Kasumi-1 (cell line): ENCODE measurements at places on chromosomes 7 and 10.

- no peak for DNase-seq
Measured at GRCh38 chr7:82194016-82194643, 249.4 kb downstream of the CACNA2D1 start.

- no peak for DNase-seq
Measured at GRCh38 chr10:102141583-102142107, 8.8 kb downstream of the PPRC1 start.

DNA sequence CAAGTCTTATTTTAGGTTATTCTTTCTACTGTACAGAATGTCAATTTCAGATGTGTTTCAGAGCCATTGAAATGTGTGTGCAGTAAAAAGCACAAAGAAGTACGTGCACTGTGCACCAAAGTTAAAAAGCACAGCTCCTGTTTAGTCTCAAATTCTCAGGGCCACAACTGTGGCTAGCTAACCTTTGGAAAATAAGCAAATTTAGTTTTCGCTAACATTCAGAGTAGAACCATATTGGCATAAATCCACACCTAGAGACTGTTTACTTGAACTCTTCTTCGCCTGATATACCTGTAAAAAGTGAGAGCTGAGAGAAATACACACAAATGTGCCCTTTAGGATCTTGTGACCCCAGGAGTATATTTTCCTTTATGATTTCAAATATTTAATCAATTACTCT lies 353.9 kb downstream of the TFEC start:
- DNase-seq, result no peak

DNA sequence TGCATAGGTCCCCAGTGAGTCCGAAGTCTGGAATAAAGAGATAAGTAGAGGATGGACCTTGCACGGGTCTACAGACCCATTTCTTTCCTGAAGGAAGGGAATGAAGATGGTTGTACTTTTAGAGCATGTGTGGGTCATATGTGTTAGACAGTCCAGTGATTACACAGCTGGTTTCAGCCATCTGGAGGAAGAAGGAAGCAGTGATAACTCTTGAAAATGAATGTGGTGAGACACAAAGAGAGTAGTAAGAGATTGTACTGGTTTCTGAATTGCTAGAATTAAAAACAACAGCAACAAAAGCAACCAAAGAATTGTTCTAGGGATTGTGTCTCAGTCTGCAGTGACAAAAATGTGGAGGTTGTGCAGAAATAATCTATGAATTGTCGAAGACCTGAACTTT lies 258.9 kb downstream of the SUGCT start:
- no peak for DNase-seq

DNA sequence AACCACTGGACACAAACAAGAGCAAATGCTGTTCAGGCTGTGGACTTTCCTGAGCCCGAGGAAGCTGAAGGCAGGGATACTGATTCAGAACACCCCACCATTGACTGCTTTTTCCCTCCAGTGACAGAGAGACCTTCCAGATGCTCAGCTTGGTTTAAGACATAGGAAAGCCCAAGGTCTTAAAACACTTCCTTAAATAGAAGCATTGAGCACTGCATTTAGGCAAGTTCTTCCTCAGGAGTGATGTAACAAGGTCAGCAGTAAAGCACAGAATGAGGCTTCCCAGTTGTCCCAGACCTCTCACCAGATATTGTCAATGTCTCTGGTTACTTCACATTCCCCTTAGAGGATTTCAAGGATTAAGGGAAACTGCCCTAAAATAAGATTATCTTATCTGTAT lies 19.6 kb upstream of the CDCA7L start:
- peak; percentile 64 for DNase-seq

DNA sequence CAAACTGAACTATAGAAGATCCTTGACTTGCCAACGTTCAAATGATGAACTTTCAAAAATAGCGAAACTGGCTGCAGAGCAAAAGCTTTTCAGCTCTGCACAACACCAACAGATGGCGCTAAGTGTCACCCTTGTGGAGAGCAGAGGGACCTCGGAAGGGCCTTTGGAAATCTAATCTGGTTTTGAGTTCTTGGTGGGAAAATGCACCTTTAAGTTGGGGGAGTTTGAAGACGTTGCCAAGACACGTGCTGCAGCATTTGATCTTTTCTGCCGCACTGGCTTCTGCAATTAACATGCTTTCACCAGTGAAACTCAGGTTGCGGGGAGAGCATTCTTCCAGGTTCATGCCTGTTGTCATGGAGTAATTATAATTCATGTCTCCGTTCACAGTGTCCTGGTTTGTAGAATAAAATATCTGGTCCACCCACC lies 26.3 kb upstream of the WDR11 start:
- DNase-seq, result peak; percentile 42

- no peak for DNase-seq
Measured at GRCh38 chr7:96093435-96093834, 228.5 kb downstream of the SLC25A13 start.

DNA sequence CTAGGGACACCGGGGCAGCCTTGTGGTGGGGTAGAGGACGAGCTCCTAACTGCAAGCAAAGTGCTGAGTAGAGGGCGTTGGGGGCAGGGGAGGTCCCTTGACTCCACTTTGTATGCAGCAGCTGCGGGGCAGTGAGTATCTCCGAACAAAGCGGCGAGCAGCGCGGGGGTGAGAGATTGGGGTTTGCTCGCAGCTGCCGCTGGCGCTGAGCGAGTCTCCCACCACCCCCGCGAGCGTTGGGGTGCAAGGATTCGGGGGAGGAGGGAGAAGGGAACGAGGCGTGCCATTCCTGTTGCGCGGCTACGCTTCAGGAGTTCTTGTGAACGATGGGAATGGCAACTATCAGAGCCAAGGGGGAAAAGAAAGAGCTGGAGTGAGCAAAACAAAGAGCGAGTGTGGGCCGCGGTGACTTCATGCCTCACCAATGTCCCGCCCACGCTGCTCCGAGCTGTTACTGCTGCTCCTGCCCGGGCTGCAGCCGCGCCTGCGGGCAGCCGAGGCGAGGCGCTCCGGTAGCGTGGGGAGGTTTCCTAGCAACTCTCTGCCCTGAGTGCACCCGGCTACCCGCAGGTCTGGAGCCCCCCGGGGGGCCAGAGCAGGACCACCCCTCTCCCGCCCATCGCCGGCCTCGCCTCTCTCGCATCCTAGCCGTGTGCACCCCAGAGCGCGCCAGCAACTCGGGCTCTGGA lies at the start of gene ITGB8:
ITGB8 (plus strand) TSS at position 662 of the 689 bp plus-strand sequence. CDS start 907 bp downstream, outside the sequence.
- DNase-seq, result no peak

- no peak for DNase-seq
Measured at GRCh38 chr7:132871419-132871818, 210.5 kb downstream of the CHCHD3 start.

DNA sequence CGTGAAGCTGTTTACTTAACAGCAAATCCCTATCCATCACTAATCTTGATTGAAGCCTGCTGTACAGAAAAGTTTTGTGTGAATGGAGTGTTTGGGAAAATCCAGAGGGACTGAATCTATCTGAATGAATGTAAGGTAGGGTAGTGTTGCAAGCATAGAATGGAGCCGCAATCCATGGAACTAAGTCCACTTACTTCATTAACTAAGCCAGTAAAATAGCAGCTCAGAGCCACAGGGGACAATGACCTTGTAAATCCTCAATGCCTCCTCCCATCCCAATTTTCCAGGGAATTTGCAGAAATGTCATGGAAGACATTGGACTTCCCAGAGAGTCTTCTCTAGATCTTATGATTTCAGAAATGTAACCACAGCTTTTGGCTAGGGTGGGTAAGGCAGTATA lies 15.2 kb downstream of the TBATA start:
- no peak for DNase-seq

- DNase-seq, result no peak
Measured at GRCh38 chr10:688312-689120, 952 bp downstream of the DIP2C start.

DNA sequence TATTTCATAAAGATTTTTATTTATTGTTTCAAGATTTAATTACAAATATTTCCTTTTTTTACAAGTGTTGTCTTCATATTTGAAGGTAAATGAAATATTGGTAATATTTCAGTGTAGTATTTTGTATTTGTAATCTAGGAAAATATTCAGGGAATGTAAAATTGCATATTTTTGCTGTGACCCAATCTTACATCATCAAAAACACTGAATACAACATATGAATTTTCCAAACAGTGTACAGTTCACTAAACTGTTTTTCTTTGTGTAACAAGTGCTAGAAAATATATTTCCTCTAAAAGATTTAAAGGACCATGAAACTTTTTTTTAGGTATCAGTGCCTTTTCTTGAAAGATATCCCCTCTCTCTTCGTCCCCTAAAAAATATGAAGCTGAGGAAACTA lies 251.9 kb upstream of the KCND2 start:
- no peak for DNase-seq

- no peak for DNase-seq
Measured at GRCh38 chr7:74725840-74726239, 48.0 kb upstream of the NCF1 start.

DNA sequence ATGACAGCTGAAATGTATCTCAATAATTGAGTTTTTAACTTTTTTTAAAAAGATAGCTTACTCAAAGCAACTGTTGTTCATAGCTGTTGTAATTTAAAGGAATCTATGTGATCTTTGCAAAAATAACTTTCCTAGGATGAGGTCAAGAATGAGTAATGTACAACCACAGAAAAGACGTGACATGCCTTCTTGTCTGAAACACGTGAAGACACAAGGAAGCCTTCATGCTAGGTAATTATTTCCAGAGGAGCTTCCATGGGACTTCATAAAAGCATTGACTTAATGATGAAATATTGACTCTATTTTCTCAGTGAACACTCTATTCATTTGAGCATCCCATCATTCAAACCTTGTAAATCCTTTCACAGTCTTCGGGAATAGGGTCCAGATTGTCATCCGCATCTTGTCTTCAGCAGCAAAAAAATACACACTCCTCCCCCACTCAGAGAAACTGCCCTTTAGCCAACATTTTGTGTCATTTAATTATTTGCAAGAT lies 528.0 kb downstream of the NRG3 start:
- no peak for DNase-seq

- DNase-seq, result no peak
Measured at GRCh38 chr7:83159731-83160130, 3.0 kb downstream of the PCLO start.

DNA sequence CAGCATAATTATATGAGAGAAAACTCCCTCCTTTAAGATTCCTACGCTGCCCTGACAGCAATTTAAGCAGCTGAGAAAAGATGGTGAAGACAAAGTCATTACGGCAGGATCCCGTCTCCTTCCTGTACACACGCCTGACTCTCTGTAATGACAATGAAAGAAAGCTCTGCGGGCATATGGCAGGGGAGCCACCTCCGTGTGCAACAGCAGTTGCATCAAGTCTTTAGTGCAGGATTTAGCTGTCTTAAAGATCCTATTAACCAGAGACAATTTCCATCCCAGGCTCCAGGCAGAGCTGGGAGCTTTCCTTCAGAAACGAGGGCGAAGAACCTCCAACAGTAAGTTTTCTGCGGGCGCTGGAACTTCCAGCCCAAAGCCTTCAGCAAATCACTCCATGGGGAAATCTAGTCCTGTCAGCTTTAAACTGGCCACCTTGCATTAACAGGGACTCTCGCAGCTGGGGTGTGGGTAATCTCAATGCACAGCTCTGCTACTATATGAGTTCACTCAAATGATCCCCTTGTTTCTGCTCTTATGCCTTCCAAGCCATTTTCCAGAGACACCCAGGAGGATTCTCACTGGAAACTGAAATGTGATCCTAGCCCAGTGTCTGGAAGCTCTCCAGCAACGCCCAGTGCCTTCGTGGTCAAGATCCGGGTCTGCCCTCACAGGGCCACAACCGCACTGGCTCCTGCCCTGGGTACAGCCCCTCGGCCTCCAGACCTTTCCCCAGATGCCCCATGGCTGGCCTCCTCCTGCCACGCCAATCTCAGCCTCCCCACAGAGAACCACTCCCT lies 74.9 kb downstream of the CTBP2 start:
- DNase-seq, result no peak
